ENCODE measurements at places on chromosomes 12 and 14.

DNA sequence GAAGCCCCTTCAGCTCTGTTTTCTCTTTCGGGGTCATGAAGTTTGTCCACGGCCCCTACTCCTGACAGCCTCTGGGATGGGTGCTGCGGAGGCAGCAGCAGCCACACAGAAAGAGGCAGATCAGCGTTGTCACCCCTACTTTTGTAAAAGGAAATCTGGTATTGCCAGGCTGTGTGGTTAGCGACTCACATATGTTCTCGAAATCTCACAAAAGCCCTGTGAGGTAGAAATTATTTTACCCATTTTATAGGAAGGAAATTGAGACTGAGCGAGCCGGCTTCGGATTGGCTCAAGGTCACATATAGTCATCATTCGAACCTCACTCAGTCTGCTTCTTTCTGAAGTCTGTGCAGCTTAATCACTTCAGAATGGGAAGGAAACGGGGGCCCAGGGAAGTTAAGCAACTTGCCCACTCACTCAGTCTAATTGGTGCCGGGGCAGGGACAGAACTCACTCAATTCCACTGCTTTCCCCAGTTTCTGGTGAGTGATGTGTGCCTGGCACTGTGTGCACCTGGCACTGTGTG lies 1.1 kb upstream of the CKAP4 start:
- no peak for DNase-seq

DNA sequence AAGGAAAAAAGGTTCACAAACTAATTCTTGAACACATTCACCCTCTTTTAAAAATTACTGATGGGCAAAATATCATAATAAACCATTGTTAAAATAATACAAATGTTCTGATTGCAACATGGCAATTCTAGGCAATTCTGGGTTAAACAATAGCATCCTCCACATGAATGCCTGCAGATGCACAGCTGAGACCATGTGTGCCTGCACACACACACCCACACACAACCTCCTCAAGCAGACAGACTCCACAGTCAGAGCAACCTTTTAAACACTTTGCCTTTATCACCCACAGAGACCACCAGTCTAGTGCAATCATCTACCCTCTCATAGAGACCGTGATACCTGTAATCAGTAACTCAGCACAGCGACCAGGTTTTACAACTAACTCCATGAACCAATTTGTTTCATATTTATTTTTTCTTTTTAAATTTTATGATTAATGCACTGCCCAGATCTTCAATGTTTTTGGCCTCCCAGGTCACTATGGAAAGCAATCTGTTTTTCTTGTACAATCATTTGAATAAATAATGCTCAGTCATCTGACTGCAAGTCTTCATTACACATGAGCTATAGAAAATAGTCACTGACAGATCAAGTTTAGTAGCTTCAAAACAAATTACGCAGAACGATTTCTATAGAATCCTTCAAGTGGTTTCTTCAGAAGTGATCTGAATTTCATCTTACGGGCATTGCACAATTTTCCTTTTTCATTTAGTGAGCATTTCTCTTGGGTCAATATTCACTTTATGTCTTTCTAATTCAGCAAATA lies 105.8 kb downstream of the PRKD1 start:
- no peak for DNase-seq

DNA sequence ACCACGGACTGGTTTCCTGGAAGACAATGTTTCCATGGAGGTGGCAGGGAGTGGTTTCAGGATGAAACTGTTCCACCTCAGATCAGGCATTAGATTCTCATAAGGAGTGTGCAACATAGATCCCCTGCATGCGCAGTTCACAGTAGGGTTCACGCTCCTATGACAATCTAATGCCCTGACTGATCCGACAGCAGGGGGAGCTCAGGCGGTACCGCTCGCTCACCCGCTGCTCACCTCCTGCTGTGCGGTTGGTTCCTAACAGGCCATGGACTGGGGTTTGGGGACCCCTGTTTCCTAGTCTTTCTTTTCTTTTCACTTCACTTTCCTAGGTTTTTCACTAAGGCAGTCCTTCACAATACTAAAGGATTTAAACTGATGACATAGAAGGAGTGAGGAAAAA lies 39.6 kb downstream of the GUCY2C start:
- DNase-seq: no peak

DNA sequence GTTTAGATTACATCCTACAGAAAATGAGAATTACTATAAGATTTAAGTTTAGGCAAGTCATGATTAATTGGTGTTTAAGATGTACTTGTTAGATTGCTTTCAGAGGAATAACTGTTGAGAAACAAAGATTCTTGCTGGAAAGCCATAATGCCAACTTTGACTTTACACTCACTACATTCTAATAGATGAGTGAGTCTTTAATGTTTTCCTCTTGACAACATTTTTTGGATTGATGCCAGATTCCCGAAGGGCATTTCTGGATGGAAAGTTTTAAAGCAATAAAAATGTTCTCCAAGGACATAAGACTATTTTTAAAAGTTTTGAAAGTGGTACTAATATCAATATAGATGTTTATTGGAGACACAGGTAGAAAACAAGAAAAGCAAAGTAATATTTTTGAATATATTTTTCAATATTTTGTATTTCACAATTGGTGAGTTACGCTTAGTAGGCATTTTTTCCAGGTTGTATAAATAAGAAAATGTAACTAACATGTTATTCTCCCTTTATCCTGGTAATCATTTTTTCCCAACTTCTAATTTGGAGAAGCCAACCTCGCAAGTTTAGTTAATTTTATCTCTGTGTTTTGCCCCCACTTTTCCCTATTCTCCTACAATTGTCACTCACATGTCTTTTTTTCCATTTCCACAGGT lies 307.3 kb downstream of the CEP128 start:
- DNase-seq: no peak

DNA sequence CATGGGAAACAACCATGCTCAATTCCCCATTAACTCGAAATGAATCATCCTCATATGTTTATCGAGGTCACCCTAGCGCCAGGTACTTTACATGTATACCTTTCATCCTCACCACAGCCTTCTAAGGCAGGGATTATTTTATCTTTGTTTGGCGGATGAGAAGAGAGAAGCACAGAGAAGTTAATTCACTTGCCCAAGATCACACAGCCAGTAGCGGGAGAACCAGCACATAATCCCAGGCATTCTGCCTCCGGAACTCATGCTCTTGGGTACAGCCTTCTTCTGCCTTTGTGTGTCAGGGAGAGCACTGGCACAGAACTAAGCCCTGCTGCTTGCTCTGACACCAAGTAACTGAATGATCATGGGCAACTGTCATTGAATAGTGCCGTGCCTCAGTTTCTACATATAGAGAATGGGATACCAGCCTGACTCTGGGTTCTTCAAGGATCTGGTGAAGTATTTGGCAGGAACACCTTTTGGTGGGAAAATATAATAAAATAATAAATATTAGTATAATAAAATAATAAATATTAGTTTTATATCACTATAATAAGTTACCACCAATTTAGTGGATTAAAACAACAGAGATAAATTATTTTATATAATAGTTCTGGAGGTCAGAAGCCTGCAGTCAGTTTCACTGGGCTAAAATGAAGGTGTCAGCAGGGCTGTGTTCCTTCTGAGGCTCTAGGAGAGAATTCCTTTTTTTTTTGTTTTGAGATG lies 220.9 kb downstream of the AACS start:
- no peak for DNase-seq

GRCh38 chr12:59620326-59620725 lies 24.5 kb downstream of the SLC16A7 start:
- DNase-seq: no peak

DNA sequence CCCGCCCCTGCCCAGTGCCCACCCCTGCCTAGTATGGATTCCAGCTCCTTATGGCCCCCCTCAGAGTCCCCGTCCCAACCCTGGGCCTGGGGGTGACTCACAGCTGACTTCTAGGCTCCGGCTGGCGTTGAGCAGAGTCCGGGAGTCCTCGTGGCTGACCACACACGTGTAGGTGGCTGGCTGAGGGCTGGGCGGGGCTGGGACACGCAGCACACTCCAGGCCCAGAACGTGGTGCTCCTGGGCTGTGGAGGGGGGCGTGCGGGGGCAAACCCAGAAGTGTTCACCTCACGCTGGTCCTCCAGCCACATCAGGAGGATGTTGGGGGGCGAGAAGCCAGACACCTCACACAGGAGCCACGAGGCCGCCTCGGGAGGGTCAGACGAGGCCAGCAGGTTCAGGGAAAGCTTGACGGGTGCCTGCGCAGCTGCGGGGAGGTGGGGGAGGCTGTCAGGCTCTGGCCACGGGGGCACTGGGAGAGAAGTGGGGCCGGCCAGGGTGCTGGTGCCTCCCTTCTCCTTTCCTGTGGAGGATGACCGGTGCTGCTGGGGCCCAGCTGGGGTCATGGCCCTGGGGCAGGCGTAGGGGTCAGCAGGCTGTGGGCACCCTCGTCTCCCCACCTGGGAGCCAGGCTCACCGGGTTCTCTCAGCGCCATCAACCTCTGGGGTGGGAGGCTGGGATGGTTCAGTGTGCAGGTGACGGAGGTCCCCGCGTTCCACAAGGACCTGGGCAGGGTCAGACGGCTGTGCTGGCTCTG lies 314.1 kb downstream of the TMEM121 start:
- no peak for DNase-seq

- DNase-seq: no peak
Measured at GRCh38 chr12:4011597-4011996, 138.4 kb upstream of the PARP11 start.

DNA sequence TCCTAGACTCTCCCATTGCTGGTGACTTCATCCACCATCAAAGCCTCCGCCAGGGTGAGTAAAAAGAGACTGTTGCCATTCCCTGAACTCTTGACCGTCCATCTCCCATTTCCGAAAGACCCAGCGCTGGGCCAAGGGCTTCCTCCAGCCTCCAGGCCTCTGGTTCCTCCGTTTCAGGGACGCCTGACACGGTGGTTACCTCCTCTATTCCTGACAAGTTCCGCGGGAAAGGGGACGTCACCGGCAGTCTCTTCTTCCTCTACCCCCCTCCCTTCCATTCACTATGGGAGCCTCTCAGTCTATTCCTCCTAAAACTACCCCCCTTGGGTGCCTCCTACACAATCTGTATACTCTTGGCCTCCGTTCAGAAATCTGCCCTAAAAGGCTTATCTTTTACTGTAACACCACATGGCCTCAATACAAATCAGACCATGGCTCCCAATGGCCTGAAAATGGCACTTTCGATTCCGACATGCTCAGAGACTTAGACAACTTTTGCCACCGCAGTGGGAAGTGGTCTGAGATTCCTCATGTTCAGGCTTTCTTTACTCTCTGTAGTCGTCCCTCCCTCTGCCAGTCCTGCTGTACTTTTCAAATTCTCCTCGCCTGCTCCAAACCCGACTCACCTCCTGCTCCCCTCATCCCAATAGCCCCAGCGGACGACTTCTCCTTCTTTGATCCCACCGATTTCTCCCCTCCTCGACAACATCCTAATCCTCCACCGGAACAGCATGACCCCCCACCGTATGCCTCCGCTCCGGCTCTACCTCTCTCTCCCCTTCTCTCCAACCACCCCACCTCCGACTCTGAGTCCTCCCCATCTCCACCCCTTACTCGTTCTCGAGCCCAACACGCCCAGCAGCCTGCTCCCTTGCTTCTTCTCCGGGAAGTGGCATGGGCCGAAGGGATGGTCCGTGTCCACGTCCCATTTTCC lies 70.4 kb downstream of the MOK start:
- no peak for DNase-seq

- no peak for DNase-seq
Measured at GRCh38 chr12:116152268-116152667, 125.2 kb downstream of the MED13L start.

DNA sequence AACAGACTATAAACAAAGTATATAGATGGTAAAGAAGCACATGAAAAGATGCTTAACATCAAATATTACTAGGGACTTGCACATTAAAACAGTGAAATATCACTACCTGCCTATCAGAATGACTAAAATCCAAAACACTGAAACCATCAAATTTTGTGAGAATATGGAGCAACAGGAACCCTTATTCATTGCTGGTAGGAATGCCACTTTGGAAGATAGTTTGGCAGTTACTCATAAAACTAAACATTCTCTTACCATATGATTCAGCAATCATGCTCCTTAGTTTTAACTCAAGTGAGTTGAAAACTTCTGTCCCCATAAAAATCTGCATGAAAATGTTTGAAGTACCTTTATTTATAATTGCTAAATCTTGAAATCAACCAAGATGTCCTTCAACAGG lies 297.6 kb downstream of the DAD1 start:
- no peak for DNase-seq

GRCh38 chr12:62694116-62694515 lies 227.5 kb downstream of the MON2 start:
- no peak for DNase-seq

DNA sequence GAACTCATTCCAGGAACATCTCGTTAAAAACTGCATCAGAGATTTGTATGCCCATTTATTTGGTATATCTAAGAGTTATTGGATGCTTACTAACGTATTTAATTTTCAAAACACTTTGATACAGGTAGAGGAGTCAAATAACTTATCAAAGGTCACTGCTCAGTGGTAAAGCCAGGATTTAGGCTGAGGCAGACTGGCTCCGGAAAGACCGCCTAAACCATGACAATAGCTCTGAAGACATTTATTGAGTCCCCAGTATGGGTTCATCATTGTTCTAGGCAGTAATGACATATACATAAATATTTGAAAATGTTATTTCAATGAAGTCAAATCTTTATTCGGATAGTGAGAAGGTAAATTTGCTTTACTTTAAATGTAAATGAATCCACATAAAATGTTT lies 30.3 kb downstream of the WBP11 start:
- no peak for DNase-seq

DNA sequence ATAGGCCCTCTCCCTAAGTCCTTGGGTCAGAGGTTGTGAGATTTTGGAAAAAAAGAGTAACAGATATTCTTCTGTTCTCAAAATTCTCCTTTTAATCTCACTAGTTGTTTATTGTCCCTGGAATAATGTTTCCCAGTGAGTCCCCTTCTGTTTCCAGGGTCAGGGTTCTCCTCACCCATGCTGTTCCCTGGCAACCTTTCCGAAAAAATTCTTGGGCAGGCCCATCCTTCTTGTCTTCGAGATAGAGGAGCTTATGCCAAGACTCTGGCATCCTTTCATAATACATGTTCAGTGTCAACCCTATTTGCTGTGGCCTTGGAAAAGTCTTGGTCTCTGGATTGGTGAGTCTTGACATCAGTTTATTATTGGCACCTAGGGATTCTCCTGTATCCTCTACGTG lies 212.4 kb upstream of the FAR2 start:
- DNase-seq: no peak

Measured in GM12892 (cell line).